ENCODE measurements at places on chromosomes 6 and 20. TPM values are rescaled to one million over a fixed set of nuclear protein-coding genes. Genes with fewer than 3 reads are reported as not detected.

DNA sequence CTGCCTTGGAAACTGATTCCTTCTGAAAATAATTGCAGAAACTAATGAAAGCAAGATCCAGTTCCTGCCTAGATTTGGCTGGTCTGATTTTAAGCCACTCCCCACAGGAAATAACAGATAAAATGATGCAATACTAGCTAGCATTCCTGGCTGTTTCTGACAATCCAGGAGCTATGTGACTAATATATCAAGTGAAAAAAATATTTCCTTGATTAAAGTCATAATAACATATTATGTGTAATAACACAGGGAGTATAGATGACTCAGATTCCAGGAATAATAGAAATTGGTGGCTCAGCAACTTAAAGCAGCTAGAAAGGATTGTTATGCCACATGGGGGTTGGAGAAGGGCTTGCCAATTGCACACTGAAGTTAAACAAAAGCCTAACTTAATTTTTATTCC, 182.7 kb upstream of the SALL4 start:
- no peaks in the 10 kb centered on the region for H3K4me1 ChIP-seq
- no peak for DNase-seq
- no peaks in the 10 kb centered on the region for H3K36me3 ChIP-seq
- H3K27ac ChIP-seq: no peak overlapping the region
- H3K4me3 ChIP-seq: no peak overlapping the region

DNA sequence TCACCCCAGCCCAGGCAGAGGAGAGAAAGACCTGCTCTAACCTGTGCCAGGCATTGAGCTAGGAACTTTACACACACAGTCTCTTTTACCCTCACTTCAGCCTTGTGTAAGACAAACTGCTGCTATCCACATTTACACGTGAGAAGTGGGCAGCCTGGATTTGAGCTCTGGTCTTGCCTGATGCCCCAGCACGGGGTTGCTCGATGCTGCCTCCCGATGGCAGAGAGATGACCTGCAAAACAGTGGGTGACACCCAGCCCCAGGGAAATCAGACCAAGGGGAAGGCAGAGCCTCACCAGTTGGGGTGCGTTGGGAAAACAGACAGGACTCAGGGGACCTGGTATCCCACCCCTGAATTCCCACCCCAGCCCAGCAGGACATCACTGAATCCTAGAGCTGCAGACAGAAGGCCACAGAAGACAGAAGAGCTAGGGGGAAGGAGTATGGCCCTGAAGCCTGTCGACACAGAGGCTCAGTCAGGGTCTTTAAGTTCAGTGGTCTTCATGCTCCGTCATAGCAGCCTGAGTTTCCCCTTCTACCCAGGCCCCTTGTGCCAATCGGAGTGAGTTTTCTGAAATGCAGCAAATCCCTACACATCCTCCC, 990 bp downstream of the BPI start:
- peak; percentile 89 for DNase-seq
- peak overlapping the region; percentile 53 for H3K27ac ChIP-seq

Gene EEF1A1
- total RNA-seq: 8,118 TPM

DNA sequence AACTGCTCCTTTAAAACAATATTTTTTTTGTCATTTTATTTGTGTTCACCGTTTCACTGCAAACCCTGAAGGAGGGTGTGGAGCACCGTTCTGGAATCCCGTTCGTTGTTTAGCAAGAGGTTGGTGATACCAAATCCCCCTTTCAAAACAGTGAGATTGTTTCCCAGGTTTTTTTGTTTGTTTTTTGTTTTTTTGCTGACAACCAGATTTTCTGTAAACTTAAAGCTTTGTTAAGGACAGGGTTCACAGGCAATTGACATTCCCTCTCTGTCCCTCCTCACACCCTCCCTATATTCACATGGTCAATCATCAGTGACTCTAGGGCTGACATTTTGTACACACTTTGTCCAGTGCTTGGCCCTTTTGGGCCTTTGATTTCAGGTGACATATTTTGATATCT, 21.0 kb upstream of the MROH8 start:
- H3K36me3 ChIP-seq: peaks cover 87% of the 10 kb centered on the region
- H3K4me3 ChIP-seq: no peak overlapping the region
- H3K4me1 ChIP-seq: no peaks in the 10 kb centered on the region
- no peak for DNase-seq
- H3K27ac ChIP-seq: no peak overlapping the region
- no peaks in the 10 kb centered on the region for H3K27me3 ChIP-seq

Gene SYNJ2
- total RNA-seq: 32.8 TPM

Gene PRDM13
- 0.07 TPM for total RNA-seq

Gene PPIL6
- 2.7 TPM for total RNA-seq

DNA sequence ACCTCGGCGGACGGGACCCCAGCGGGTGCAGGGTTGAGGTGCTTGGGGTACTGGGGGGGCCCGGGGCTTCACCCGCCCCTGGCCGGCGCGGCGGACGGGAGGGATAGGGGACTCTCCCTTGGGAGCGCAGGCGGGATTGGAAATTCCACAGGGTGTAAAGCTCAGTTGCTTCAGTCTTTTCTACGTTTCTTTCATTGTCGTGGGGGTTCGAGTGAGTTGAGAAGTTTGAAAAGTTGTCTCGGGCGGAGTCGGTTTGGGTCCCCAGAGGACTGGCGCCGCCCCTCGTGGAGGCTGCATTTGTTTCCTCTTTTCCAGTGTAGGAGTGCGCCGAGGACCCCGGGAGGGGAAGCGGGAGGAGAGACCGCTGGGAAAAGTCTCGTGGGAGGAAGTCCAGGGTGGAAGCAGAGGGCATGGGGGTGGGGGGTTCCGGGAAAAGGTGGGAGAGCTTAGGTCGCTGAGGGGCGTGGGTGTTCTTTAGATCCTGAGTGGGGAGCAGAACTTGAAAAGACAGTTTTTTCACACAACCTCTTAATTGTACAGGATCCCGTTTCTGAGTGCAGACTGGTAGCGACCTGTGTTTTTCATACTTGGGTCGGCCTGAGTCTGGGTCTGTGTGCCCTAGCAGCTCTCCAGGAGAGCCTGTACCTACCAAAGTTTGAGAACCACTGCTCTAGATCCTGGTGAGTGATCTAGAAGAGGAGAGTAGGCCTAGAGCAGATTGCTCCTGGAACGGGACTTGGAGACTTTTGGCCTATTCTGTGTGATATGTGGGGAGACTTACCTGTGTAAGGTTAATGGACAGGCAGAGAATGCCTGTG, 495 bp downstream of the FAM83B start:
- H3K27me3 ChIP-seq: peaks cover 6% of the 10 kb centered on the region
- DNase-seq: peak; percentile 81
- peak overlapping the region; percentile 91 for H3K4me3 ChIP-seq
- no peak overlapping the region for H3K27ac ChIP-seq

- peaks cover 21% of the 10 kb centered on the region for H3K36me3 ChIP-seq
- no peak overlapping the region for H3K4me3 ChIP-seq
- no peaks in the 10 kb centered on the region for H3K27me3 ChIP-seq
- no peak overlapping the region for H3K27ac ChIP-seq
- H3K4me1 ChIP-seq: no peaks in the 10 kb centered on the region
- DNase-seq: no peak
These were observed 37.0 kb downstream of the BCKDHB start for GRCh38 chr6:80143419-80143937.

GRCh38 chr6:121688974-121689373, 253.5 kb downstream of the GJA1 start:
- no peak overlapping the region for H3K27ac ChIP-seq
- H3K36me3 ChIP-seq: no peaks in the 10 kb centered on the region
- H3K4me3 ChIP-seq: no peak overlapping the region
- H3K4me1 ChIP-seq: no peaks in the 10 kb centered on the region
- no peaks in the 10 kb centered on the region for H3K27me3 ChIP-seq

Gene NR2E1
- total RNA-seq: not detected

DNA sequence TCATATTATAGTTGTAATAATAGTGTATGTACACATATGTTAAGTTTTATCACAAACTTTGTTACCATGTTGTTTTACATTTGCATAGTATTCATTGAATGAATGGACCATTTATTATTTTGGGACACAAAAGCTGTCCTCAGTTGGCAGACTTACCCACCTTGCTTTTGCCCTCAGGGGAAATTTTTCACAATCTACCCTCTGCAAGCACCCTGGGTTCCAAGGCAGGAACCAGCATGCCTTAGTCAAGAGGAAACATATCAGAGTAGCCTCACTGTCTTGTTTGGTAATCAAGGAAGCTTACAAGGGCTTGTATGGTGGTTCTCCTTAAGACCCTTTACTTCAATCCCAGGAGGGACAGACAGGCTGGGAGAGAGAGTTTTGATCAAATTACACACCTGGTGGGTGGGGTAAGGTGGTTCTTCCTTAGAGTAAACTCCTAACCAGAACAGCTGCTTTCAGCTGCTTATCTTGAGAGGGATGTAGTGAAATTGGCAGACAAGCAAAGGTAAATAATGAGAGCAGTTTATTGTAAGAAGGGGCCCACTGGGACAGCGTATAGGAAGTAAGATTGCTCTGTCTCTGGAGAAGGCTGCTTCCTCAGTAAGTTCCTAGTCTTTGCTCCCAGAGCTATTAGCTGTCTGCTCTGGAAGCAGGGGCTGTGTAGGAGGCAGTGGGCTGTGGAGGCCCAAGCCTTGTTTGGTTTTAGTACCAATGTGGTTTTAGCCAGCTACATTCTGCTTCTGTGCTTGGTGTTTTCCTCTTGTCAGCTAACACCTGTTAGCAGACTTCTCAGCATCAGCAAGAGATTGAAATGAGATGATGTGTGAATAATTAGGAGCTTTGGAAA, 31.1 kb downstream of the BRPF3 start:
- peak; percentile 31 for DNase-seq
- H3K4me3 ChIP-seq: no peak overlapping the region
- peaks cover 82% of the 10 kb centered on the region for H3K36me3 ChIP-seq
- peaks cover 32% of the 10 kb centered on the region for H3K4me1 ChIP-seq

GRCh38 chr6:118535176-118535844, 12.8 kb upstream of the PLN start:
- no peaks in the 10 kb centered on the region for H3K4me1 ChIP-seq
- no peaks in the 10 kb centered on the region for H3K27me3 ChIP-seq
- no peak overlapping the region for H3K27ac ChIP-seq
- no peak for DNase-seq
- no peak overlapping the region for H3K4me3 ChIP-seq

Gene KLHDC3
- total RNA-seq: 135 TPM

DNA sequence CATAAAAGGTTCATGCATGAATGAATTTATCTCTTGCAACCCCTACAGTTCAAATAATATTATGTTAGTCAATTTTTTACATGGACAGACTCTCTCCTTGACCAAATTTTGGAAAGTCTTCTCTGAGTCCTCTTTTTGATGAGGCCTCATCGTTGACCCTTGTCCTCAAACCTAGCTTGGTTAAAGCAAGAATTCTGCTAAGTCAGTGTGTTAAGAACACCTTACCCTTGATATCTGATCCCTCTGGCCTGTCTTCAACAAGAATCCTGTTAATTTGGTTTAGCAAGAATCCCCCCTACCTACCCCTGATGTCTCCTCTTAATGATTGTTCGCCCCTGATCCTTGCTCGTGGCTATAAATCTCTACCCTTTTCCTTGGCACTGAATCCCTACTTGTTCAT, 301.4 kb downstream of the LAMA2 start:
- DNase-seq: no peak
- H3K36me3 ChIP-seq: no peaks in the 10 kb centered on the region
- H3K4me3 ChIP-seq: no peak overlapping the region
- H3K4me1 ChIP-seq: no peaks in the 10 kb centered on the region

DNA sequence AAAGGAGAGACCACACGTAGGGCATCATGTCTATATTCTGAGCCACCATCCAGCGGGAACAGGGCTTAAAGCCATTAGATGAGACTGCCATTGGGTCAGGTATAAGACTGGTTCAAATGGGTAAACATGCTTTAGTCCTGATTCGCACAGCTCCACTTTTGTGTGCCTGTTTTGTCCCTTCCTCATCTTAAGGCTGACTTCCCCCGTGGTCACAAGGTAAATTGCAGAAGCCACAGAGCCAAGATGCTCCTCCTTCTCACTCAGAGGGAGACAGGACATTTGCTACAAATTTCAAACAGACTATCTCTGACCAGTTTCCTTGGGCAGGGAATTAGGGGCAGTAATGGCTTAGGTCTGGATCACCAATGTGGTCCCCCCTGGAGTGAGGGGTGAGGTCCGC, 11.4 kb upstream of the IFNGR1 start:
- H3K27ac ChIP-seq: no peak overlapping the region
- no peaks in the 10 kb centered on the region for H3K36me3 ChIP-seq
- DNase-seq: no peak
- H3K4me3 ChIP-seq: no peak overlapping the region

GRCh38 chr6:17703256-17703694, 3.5 kb downstream of the NUP153 start:
- peak; percentile 25 for DNase-seq
- H3K4me3 ChIP-seq: peak overlapping the region; percentile 99
- no peaks in the 10 kb centered on the region for H3K4me1 ChIP-seq
- H3K27ac ChIP-seq: no peak overlapping the region
- no peaks in the 10 kb centered on the region for H3K27me3 ChIP-seq

- H3K36me3 ChIP-seq: peaks cover 12% of the 10 kb centered on the region
- H3K4me1 ChIP-seq: no peaks in the 10 kb centered on the region
- peak; percentile 88 for DNase-seq
- H3K27me3 ChIP-seq: no peaks in the 10 kb centered on the region
- no peak overlapping the region for H3K27ac ChIP-seq
These were observed 2.4 kb upstream of the MCM3 start for GRCh38 chr6:52286798-52287432.

Gene SLC25A27
- 10.3 TPM for total RNA-seq

DNA sequence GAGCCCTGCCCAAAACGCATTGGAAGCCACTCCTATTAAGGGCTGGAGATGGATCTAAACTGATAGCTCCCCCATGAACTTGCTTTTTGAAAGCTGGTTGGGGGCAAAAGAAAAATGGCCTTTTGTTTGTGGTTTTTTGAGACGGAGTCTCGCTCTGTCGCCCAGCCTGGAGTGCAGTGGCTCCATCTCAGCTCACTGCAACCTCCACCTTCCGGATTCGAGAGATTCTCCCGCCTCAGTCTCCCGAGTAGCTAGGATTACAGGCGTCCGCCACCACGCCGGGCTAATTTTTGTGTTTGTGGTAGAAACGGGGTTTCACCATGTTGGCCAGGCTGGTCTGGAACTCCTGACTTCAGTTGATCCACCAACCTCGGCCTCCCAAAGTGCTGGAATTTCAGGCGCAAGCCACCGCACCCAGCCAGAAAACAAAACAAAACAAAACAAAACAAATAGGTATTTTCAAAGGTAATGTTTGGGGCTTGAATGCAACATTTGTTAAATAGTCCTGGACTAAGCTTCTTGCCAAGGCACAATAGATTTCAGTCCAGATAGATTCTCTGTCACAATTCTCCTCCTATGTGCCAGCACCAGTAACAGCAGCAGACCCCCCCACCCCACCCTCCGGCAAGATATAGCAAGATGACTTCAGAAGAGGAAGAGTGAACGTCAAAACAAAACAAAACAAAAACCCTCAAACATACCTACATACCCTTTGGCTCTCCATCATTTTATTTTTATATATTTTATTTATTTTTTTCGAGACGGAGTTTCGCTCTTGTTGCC, 26.5 kb upstream of the ABT1 start:
- H3K27ac ChIP-seq: no peak overlapping the region
- H3K4me1 ChIP-seq: no peaks in the 10 kb centered on the region
- no peak for DNase-seq

- no peak overlapping the region for H3K27ac ChIP-seq
- peaks cover 12% of the 10 kb centered on the region for H3K27me3 ChIP-seq
- no peaks in the 10 kb centered on the region for H3K4me1 ChIP-seq
- no peak overlapping the region for H3K4me3 ChIP-seq
- no peak for DNase-seq
These were observed 57.0 kb upstream of the PREP start for GRCh38 chr6:105459864-105460263.

GRCh38 chr6:22732176-22732970, 163.0 kb downstream of the HDGFL1 start:
- no peak for DNase-seq
- no peak overlapping the region for H3K4me3 ChIP-seq
- no peaks in the 10 kb centered on the region for H3K36me3 ChIP-seq
- H3K27ac ChIP-seq: no peak overlapping the region
- H3K27me3 ChIP-seq: no peaks in the 10 kb centered on the region
